GM06990 (cell line): ENCODE measurements at places on chromosomes 3 and 15.

DNA sequence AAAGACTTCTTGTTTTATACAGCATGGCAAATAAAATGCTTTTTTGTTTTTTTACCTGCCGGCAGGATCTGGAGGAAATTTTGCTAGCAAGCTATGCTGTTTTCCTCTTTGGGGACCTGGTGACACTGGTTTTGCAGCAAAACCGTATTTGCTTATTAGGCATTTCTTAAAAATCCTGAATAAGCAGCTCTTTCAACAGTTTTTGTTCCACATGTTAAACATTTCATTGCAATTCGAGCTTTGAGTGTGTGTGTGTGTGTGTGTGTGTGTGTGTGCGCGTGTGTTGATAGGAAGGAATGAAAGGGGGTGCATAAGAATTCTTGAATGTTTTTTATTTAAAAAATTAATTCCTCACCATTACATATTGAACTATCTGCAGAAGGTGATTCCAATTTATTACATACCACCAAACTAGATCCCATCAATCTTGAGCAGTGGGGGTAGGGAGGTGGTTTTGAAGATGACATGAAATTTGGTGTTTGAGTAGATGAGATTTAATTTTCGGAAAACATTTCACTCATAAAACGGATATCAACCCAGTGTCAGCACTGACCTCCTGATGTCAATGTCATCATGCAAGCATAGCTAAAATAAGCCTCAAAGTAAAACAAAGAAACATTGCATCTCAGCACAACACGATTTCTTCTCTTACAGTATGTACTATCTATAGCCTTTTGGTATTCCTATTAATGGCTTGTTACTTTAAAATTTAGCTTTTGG, 17.3 kb downstream of the ZBTB38 start:
- DNase-seq: no peak

DNA sequence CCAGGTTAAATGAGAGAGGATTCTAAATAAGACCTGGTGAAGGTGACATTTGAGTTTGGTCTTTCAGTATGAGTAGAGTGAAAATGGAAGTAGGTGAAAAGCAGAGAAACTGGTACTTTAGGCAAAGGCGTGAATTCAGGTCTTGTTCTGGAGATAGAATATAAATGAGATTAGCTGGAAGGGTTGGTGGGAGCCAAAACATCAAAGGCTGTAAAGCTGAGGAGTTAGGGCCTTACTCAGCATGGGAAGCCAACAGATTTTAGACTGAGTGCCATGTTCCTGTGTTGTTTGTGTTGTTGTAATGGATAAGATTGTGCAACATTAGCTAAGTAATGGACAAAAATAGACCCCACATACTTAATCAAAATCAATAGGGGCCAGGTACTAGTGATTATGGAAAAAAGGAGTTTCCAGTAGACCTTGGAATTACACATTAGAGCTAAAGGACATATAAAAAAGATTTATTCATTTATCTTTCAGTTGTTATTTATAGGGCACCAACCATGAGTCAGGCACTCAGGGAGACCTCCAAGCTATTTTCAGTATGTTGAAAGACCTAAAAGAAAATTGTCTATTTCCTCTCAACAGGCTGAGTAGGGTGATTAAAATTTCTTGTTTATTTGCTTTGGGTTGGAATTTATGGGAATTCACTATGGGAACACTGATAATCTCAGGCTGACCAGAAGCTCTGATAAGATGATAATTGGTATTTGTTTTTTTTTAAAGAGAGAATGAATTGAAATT, 20.8 kb downstream of the ARL14 start:
- DNase-seq: no peak

DNA sequence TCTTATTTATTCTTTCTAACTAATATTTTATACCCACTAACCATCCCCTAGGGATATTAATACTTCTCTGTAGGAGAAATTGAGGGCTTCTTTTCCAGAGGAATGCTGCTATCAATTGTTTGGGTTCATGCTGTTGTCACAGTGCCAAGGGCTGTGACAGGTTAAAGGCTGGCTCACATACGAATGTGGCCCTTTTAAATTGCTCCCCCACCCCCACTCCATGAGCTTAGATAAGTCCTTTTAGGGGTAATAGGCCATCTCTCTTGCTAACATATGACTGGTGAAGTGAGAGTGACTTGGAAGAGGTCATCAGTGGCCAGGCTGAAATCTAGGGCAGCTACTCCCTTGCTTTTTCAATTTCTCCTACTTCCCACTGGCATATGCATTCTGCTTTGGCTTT, 121.9 kb upstream of the DPH6 start:
- DNase-seq: no peak

- DNase-seq: no peak
Observed at GRCh38 chr3:112956351-112956750, 18.6 kb downstream of the CD200R1 start.

GRCh38 chr15:81776976-81777375, 268.8 kb downstream of the MEX3B start:
- DNase-seq: no peak

DNA sequence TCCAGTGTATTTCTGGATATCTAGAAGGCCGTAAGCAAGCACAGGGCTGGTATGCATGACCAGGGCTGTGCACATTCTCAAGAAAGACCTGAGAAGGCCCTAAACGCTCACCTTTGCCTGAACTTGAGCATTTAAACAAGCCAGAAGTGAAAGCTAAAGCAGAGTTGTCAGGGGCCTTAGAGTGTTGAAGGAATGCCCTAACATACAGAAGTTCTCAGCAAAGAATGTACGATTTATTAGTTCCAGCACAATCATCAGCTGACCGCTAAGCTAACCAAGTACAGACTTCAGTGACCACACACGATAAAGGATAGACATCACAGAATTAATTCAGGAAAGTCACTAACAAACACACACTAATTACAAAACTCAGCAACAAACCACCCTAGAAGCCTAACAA, 8.7 kb downstream of the HLTF start:
- DNase-seq: no peak

- DNase-seq: no peak
Observed at GRCh38 chr15:59501597-59501996, 63.6 kb downstream of the FAM81A start.

DNA sequence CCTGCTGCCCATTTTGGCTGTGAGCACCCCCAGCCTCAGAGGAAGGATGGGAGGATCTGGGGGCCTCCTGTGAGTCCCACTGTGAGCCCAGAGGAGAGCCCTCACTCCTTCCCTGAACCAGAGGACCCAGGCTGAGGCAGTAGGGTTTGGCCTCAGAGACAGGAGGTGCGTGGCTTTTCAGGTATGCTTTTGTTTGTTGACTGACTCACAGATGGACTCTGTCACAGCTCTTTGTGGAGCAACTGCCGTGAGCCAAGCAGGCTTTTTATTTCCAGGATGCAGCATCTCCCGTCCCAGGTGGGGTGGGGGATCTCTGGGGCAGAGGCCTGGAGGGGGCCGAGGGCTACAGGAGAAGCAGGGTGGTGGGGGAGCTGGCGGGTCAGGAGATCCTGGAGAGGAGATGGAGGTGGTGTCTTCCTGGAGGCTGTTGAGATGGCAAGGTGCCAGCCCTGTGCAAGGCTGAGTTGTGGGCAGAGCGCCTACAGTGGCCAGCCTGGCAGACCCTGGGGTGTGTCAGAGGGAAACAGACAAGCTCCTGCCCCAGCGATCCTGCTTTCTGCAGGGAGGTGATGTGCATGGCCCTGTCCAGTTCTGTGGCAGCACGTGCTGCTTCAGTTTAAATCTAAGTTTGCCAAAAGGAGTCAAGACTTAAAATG, 24.0 kb downstream of the PLXNA1 start:
- DNase-seq: no peak

DNA sequence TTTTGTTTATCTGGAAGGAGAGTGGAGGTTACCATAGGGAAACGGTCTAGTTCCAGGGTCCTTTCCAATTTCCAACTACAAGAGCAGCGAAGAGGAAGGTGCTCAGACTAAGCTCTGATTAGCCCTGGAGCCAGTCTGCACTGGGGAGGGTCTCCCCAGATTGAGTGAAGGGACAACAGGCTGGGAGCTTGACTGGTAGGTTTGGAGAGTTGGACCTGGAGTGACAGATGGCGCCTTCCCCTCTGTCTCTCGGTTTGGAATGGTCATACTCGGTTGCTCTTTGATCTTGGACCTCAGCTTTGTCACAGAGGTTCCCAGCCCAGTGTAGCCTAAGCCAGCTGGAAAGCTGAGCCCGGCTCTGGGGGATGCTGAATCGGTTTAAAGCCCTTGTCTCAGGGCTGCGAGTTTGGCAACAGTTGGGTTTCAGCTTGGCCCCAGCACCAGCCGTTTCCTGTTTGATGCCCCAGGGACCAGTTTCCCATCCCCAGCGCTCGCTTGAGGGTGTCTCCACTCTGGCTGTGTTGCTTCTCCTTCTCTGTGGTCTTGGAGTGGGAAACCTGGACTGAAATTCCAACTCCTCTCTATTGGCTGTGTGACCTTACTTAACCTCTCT, 53.1 kb upstream of the ULK4 start:
- DNase-seq: peak; percentile 47

- DNase-seq: peak; percentile 34
Observed at GRCh38 chr15:76345880-76346668, 9.5 kb downstream of the ISL2 start.

DNA sequence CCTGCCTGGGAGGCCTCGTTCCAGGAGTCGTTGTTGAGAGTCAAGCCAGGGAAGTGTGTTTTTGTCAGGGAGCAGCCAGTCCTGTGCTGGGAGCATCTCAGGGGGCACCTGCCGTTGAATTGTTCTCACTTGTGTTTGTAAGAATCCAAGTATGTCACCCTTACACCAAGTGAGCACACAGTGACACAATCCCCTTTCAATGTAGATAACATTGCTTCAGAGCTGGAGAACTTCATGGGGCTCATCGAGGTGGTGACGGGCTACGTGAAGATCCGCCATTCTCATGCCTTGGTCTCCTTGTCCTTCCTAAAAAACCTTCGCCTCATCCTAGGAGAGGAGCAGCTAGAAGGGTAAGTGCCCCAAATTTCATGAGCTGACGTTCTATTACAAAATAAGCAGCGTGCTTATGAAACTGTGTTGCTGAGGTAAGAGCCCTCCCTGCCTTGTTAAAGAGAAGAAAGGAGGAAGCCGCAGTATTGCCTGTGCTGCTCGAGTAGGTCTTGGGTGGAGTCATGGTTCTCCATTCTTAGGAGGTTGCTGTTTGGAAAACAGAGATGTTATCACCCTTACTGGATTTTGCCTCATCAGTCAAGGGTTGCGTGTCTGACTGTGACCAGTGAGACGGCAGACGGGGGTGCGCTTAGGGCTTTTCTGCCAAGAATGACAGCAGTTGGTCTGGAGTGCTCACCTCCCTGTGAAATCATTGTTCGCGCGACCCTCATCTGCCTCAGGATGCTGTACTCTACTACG, 108.1 kb downstream of the PGPEP1L start:
- DNase-seq: no peak

GRCh38 chr15:57485869-57486268, 105.8 kb upstream of the MYZAP start:
- no peak for DNase-seq

- no peak for DNase-seq
Observed at GRCh38 chr15:58052334-58052733, 13.2 kb downstream of the ALDH1A2 start.

DNA sequence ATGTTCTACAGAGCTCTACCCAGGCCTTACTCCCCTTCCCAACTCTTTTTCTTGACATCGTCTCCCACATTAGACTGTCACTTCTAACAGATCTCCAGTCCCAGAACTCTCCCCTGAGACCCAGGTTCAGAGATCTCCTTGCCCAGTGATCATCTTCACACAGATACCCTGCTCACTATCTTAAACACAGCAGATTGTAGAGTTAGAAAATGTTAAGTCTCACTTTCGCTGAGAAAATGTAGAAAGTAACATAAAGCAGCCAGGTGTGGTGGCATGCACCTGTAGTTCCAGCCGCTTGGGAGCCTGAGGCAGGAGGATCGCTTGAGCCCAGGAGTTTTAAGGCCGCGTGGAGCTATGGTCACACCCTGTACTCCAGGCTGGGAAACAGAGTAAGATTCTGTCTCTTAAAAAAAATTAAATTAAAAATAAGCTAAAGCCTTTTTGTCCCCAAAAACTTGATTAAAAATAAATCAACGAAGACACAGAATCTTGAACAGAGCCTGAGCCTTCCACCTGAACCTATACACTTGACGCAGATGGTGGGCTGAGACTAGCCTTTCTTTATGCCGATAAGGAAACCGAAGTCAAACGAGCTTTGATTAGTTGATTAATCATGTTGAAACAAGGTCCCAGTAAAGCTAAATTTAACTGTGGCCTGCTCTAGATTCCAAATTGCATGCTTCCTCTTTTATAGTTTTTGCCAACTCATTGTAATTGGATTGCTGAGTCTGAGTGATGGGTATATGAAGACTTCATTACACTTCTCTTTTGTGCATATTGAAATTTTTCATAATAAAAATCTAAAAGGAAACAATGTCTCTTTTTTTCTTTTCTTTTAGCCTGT, 31.3 kb upstream of the BLM start:
- DNase-seq: no peak

GRCh38 chr3:56985878-56986277, 74.6 kb upstream of the SPATA12 start:
- DNase-seq: no peak

DNA sequence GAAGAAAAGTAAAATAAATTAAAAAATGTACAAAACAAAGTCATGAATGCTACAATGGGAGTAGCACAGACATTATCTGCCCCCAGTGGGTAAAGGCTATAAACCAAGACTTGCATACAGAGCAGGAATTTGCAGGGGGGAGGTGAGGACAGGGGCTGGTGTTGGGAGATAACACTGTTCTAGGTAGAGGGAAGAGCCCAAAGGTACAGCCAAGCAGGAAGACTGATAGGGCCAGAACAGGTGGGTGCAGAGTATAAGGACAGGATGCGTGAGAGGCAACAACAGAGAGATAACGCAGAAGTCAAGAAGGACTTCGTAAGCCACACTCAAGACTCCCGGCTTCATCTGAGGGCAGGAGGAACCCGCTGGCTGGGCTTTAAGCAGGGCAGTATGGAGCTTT, 146.5 kb downstream of the CTNNB1 start:
- DNase-seq: no peak

DNA sequence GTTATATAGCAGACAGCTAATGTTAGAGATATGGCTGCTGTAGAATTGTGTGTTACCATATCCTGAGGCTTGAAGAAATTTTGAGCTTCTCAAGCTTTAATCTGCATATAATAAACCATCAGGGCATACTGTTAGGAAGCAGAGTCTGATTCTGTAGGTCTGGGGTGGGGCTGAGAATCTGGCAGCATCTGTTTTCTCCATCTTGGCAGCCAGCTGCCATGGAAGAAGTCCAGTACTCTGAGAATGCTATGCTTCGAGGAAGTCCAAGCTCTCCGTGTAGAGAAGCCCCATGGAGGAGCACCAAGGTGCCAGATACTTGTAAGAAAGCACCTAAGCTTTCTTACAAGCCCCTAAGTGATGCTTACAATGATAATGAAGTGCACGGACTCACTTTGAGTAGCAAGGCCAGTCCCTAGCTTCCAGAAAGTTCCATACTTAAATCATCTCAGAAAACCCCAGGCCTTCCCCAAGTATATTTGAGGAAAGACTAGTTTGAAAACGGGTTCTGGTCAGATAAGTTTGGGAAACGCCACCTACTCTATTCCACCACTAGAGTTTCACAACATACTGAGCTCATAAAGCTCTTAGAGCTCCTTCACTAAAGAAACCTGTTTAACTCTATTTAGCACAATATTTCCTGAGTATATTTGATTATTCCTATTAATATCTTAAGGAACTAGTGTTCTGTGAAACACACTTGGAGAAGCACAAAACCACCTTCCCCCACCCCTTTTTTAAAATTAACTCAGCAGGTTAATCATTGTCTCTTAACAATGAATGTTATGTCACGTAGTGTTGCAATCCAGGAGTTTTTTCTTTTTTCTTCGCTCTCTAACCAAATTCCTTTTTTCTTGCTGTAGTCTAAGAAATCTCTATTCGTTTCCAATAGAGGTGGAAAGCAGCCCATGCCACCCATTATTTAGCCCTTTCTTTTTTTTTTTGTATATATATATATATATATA, 59.9 kb upstream of the RASGRP1 start:
- DNase-seq: no peak
